Activated T-cell treated with anti-CD3 and anti-CD28 coated beads, Interleukin-2, amount 50 U/mL, for 72 hours (primary cell): ENCODE measurements at places on chromosomes 12 and 14. TPM values are rescaled to one million over a fixed set of nuclear protein-coding genes. Genes with fewer than 3 reads are reported as not detected.

GRCh38 chr12:39772821-39773259, 153.2 kb upstream of the ABCD2 start:
- no peak overlapping the region for H3K4me3 ChIP-seq
- DNase-seq = no peak
- H3K27me3 ChIP-seq = no peaks in the 10 kb centered on the region
- no peaks in the 10 kb centered on the region for H3K36me3 ChIP-seq
- H3K4me1 ChIP-seq = no peaks in the 10 kb centered on the region

- no peaks in the 10 kb centered on the region for H3K36me3 ChIP-seq
- H3K27ac ChIP-seq = no peak overlapping the region
- H3K4me1 ChIP-seq = no peaks in the 10 kb centered on the region
- no peaks in the 10 kb centered on the region for H3K27me3 ChIP-seq
- H3K4me3 ChIP-seq = no peak overlapping the region
Measured at GRCh38 chr14:69246331-69246730, 13.6 kb upstream of the GALNT16 start.

Gene TNFAIP2
- 12.2 TPM for total RNA-seq

Gene CCDC198
- not detected for total RNA-seq

- peaks cover 6% of the 10 kb centered on the region for H3K36me3 ChIP-seq
- peak overlapping the region; percentile 87 for H3K27ac ChIP-seq
- DNase-seq = no peak
- no peak overlapping the region for H3K4me3 ChIP-seq
- H3K4me1 ChIP-seq = peaks cover 5% of the 10 kb centered on the region
Measured at GRCh38 chr14:35215110-35215813, 76.9 kb upstream of the PSMA6 start.
